Fibroblast of villous mesenchyme (primary cell): ENCODE measurements at places on chromosomes 5 and 9.
A peak's percentile ranks its signal among the peaks of the same experiment; 100 is the strongest.

- peak; percentile 93 for DNase-seq
These were observed at the start of gene AMACR for GRCh38 chr5:34007621-34008600. Gene AMACR (minus strand): TSS chr5:34008050. CDS start chr5:34008019, 31 bp downstream.

DNA sequence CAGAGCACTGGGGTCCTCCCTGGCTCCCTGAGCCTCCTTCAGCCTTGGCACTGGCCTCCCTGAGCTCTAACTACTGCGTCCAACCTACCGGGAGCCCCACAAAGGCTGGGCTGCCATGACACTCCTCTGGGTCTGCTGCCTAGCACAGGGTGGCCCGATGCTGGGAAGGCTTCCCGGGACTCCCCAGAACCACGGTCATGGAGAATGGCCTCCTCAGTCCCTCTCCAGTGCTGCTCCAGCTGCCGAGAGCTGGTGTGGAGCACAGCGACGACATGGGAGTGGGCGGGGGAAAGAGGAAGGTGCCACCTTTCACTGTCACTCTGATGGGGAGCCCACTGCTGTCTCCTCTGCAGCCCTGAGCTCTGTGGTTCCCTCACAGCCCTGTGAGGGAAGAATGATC, 61.5 kb upstream of the RNF130 start:
- DNase-seq: no peak

- no peak for DNase-seq
These were observed 2.1 kb downstream of the NEURL1B start for GRCh38 chr5:172642926-172643871.

- DNase-seq: peak; percentile 77
These were observed 640.9 kb downstream of the SEMA5A start for GRCh38 chr5:8905021-8905420.

GRCh38 chr5:83724935-83725334, 4.3 kb upstream of the HAPLN1 start:
- no peak for DNase-seq

DNA sequence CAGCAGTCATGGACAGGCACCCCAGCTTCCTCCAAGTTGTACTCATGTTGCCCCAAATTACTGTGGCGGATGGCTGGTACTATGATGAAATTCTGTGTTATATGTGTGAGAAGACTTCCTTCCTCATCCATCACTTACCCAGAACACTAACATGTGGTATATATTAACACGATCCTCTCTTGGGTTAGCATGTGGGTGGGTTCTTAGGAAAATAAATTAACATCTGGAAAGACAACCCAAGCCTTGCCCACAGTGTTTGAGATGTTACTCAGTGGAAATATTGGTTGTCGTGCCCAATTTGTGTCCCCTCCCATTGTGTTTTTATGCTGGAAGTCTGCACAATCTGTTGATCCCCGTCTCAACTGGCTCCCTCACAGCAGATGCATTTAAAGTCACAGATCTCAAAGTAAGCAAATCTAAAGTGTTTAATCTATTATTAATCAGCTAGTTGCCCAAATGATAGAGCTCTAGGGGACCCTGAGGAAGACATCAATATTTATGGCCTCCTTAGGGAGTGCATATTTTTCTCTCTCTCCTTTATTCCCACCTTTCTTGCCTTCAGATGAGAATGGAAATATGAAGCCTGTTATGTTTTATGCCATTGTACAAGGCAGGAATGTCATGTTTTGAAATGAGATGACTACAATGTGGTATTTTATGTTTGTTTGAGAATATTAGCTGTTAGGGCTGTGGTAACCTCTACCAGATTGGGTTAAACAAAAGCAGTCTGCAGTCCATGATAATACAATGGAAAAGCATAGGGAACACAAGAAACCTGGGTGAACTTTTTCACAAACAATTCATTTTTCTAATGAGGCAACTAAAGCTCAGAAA, 93.9 kb downstream of the GRIA1 start:
- peak; percentile 39 for DNase-seq

GRCh38 chr5:80346055-80346454, 26.3 kb downstream of the SPZ1 start:
- peak; percentile 38 for DNase-seq

- no peak for DNase-seq
These were observed 129.1 kb downstream of the CDK5RAP2 start for GRCh38 chr9:120450916-120451315.

DNA sequence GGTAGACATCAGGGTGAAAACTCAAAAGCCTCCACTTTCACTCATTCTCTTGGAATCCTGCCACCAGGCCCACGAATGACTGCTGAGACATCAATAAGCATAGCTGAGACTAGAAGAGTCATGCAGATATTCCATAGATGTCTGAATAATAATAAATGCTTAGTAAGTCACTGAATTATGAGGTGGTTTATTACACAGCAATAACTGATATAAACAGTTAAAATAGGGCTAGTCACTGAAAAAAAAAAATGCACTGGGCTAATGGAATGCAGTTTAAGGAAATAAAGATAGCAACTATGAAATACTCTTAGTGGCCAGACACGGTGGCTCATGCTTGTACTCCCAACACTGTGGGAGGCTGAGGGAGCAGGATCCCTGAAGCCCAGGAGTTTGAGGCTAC, 262.8 kb upstream of the CDH6 start:
- no peak for DNase-seq

DNA sequence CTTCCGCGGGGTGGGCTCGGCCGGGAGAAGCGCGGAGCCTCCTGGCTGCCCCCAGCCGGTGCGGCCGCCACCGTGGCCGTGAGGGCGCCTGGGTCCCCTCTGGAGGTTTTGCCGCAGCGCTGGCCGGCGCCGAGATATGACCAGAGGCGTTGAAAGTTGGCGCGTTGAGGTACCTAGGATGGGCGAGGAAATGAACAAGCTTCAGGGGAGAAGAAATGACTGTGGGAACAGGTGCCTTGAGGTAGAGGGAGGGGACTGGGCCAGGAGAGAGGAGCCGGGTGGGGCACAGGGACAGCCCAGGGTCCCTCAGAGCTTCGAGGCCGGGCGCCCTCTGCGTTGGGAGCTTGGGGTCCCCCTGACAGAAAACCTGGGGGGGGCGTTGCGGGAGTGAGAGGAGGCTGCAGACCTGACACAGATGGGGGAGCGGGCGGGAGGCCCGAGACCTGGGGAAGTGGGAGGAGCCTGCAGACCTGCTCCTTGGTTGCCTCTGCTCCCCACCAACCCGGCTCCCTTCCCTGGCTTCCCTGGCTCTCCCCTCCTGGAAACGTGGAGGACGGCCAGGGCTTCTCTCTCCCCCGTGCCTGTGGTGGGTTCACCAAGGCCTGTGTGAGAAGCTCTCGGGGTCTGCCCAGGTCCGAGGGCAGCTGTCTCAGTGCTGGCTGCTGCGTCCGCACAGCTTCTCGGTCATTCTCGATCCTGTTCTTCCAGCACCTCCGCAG, 14.2 kb downstream of the RABL6 start:
- no peak for DNase-seq
